ENCODE measurements at places on chromosomes 12 and 14.

DNA sequence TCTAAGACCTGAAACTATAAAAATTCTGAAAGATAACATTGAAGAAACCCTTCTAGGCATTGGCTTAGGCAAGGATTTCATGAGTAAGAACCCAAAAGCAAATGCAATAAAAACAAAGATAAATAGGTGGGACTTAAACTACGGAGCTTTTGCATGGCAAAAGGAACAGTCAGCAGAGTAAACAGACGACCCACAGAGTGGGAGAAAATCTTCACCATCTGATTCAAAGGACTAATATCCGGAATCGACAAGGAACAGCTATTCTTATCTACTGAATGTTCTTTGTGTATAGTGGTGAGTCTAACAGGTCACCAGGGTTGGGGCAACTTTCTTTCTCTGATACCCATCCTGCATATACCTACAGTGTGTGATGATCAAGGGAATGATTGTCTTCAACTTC is 198.6 kb downstream of the CCDC91 start:
- DNase-seq = no peak

DNA sequence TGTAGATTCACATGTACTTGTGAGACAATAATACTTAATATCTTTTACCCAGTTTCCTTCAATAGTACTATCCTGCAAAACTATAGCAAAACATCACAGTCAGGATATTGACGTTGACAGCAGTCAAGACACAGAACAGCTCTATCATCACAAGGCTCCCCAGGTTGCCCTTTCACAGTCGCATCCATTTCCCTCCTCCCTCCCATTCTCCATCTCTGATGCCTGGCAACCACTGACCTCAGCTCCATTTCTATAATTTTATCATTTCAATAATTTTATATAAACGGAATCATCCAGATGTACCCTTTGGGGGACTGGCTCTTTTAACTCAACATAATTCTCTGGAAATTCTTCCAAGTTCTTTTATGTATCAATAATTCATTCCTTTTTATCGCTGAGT is 81.5 kb downstream of the PLXNC1 start:
- no peak for DNase-seq

DNA sequence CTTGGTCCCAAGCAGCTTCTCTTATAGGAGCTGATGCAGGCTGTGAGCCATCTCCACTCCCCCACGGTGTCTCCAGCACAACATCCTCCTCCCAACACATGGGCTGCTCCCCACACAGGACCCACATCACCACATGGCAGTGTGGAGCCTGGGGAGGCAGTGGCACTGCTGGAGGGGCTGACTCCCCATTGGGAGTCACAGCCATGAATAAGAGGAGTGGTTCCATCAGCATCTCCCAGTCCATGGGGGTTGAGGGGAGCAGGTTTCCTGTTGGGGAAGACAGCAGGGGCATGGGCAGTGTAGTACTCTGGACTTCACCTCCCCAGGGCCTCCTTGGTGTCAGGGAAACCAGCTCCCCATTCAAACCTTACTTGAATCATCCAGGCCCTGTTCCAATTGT is 40.5 kb upstream of the OXA1L start:
- DNase-seq = no peak

DNA sequence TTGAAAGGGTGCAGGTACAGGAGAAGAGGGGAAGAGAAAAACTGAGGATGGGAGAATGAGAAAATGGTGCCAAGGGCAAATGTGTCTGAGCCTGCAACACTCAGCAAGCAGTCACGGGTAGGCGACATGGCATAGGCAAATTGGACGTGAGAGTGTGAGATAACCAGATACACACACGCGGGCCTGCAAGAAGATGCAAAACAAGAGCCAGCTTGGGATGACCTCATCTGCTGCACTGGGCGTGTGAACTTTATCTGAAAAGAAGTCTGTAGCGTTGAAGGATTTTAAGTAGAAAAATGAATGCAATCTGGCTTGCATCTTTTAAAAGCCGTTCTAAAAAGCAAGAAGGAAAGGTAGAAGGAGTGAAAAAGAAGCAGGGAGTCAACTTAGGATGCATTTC is 160.4 kb downstream of the NTF3 start:
- no peak for DNase-seq

DNA sequence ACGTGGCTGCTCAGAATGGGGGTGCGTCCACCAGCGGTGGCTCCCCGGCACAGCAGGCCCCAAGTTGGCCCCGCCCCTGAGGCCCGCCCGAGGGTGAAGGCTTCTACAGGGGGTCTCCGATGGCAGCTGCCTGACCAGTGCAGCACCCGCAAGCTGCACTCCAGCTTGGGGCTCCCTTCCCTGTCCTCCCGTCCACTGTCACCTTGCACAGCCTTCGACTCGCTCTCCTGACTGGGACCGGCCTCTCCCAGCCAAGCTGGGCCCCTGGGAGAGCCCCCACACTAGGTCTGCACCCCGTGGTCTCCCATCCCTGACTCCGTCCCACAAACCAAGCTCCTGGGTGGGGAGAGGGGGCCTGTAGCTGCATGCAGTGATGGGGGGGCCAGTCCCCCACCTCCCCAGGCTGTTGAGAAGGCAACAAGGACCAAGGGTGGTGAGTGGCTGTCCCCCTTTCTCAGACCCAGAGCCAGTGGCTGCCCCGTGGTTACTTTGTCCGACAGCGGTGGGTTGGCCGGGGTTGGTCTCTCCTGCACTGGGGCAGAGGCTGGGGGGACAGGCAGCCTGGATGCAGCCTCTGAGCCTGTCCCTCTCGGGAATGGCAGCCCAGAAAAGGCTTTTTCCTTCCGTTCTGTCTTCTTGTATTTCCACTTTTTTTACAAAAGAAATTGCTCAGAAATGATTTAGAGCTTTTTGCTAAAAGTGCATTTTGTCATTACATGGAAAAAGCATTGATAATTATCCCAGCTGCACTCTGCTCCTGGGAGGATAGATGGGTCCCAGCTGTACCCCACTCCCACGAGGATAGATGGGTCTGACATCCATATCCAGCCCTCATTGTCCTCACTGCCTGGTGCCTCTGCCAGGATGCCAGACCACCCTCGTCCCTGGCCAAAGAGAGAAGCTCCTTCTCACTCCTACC is 217.0 kb downstream of the KIF26A start:
- DNase-seq = no peak

- no peak for DNase-seq
Observed at GRCh38 chr14:104473244-104473565, 106.4 kb upstream of the C14orf180 start.

GRCh38 chr14:104855532-104856090 is 9.5 kb upstream of the CEP170B start:
- no peak for DNase-seq

DNA sequence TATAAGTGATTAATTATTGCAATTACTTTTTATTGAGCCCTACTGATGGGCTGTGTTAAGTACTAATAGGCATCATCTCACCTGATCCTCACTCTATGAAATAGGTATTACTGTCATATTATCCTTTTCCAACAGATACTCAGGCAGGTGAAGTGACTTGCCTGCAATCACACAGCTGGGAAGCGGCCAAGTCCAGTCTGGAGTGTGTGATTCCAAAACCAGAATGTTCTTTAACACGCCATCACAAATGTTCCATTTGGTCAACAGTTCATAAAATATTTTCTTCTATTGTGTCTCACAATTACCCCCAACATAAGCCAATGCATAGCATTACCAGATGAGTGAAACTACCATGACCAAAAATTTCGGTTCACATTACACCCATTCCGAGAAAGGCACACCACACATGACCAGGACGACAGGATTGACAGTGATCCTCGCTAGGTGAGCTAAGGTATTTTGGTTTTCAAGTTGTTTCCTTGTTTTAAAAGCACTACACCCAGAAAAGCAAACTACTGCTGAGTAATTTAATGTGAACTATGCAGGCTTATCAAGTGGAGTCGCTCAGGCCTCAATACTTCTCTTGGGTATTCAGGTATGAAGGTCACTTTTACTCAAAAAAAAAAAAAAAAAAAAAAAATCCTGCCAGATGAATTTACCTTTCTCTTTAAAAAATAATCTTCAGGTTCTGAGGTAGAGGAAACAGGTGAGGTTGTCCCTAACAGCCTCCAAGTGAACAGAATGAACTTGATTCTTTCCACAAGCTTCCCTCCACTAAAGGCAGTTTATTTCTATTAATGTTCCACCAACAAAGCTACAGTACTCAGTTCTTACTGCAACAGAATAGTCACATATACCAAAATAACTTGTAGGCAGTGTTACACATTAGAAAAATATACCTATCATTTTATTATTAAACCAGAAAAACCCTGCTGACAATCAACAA is 2.4 kb downstream of the VPS37B start:
- no peak for DNase-seq

DNA sequence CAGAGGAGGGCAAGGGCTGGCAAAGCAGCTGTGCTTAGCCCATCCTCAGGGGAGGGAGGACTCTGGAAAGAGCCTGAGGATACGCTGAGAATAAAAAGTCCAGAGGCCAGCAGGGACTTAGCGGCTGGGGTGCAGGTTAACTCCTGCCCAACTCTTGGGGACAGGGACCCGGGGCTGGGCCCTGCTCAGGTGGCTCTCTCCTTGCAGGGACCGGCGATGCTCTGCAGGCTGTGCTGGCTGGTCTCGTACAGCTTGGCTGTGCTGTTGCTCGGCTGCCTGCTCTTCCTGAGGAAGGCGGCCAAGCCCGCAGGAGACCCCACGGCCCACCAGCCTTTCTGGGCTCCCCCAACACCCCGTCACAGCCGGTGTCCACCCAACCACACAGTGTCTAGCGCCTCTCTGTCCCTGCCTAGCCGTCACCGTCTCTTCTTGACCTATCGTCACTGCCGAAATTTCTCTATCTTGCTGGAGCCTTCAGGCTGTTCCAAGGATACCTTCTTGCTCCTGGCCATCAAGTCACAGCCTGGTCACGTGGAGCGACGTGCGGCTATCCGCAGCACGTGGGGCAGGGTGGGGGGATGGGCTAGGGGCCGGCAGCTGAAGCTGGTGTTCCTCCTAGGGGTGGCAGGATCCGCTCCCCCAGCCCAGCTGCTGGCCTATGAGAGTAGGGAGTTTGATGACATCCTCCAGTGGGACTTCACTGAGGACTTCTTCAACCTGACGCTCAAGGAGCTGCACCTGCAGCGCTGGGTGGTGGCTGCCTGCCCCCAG is 2.8 kb downstream of the B3GNT4 start:
- no peak for DNase-seq

DNA sequence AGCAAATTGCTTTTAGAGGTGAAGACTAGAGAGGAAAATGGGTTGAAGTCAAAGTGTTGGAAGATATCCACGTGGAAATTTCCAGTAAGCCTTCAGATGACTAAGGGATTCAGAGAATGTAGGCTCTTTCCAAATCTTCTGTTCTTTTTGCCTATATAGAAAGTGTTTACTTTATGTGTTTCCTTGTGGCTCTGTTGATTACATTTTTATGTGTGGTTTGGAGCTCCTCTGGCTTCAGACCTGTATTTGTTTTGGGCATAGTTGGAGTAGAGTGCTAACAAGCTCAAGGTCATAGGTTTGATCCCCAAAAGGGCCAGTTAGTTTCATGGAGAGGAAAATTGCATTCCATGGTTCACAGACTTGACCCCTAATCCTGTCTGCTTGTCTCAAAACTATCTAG is 91.9 kb downstream of the IGF1 start:
- DNase-seq = no peak

DNA sequence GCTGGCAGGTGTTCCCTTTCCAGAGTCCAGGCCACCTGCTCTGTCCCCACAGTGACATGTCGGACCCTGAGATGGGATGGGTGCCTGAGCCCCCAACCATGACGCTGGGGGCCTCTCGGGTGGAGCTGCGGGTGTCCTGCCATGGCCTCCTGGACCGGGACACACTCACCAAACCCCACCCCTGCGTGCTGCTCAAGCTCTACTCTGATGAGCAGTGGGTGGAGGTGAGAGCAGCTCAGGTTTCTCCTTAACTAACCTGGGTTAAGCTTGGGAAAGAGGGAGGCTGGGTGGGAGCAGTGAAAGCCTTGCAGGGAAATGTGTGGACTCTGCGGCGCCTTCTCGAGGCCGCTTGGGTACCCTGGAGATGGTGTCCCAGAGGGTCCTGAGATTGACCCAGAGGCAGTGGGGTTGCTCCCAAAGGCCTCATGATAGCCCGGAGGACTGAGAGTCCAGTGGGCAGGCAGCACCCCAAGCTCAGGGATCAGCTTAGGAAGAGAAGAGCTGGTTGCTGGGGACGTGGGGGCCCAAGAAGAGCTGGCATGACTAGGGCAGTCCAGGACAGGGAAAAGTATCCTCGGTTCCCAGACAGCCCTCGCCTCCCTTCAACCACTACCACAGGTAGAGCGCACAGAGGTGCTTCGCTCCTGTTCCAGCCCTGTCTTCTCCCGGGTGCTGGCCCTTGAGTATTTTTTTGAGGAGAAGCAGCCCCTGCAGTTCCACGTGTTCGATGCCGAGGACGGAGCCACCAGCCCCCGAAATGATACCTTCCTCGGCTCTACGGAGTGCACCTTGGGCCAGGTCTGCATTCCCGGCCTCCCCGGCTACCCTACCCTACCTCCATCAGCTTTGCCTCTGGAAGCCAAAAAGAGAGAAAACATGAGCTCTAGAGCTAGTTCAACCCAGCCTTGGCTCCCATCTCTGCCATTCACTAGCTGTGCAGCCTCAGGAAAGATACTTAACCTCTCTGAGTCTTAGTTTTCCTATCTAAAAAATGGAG is 1.8 kb downstream of the CPNE6 start:
- DNase-seq = no peak

DNA sequence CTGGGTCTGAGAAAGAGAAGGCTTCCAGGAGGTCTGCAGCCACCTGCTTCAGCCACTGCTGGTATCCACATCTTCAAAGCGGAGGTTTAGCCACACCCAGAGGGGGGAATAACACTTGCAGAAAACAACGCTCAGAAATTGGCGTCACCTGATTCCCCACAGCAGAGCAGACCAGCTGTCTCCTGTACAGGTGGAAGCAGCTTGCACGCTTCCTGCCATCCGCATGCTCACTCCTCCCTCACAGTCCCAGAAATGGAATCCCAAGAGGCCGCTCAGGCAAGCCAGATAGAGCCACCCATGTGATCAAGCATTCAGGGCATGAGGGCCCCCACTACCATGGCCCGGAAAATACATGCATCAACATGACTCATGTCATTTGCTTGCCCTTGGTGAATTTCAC is 112.2 kb upstream of the DIO3 start:
- no peak for DNase-seq

DNA sequence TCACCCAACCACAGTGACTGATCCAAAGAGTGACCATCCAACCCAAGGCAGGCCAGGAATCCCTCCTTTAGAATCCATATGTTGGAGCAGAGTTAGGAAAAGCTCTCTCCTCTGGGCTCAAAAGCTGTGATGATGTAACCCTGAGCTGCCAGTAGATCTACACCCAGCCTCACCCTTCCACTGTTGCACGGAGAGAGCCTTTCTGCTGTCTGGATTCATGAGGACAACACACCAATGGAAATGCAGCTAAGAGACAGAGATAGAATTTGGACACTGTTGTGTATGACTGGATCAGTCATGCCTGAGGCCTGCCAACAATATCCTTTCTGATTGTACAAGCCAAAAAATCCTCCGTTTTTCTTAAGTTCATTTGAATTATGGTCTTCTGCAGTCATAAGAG is 4.4 kb upstream of the OR6J1 start:
- DNase-seq = no peak

GRCh38 chr12:66055837-66056319 is 74.7 kb downstream of the LLPH start:
- DNase-seq = no peak

DNA sequence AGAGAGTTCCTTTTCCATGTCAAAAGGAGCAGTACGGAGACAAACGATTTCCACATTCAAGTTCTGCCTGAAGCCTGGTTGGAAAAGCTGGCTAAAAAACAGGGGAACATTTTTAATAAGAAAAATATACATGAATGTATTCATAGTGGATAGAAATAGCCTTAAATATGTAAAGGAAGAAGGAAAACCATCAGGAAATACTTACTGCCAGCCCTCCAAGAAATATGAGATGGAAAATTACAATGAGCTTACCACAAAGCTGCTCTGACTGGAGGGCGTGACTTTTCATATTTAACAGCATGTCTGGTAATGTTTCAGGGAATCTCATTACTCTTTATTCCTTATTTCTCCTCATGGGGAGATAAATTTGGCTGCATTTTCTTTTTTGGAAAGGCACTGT is 75.9 kb upstream of the ZDHHC17 start:
- no peak for DNase-seq

Measured in activated CD4-positive, alpha-beta T cell treated with anti-CD3 and anti-CD28 coated beads, Interleukin-2, Interleukin-4, amounts not matched to agents 100 ng/mL and 50 ng/mL, durations not matched to agents 16 hours and 8 hours (primary cell).